ENCODE measurements at places on chromosomes 4 and X.
A peak's percentile ranks its signal among the peaks of the same experiment; 100 is the strongest.

GRCh38 chrX:46713672-46714490 lies 45.0 kb downstream of the SLC9A7 start:
- no peak for DNase-seq

GRCh38 chr4:32631831-32632230 lies 1911.7 kb downstream of the PCDH7 start:
- DNase-seq: no peak

DNA sequence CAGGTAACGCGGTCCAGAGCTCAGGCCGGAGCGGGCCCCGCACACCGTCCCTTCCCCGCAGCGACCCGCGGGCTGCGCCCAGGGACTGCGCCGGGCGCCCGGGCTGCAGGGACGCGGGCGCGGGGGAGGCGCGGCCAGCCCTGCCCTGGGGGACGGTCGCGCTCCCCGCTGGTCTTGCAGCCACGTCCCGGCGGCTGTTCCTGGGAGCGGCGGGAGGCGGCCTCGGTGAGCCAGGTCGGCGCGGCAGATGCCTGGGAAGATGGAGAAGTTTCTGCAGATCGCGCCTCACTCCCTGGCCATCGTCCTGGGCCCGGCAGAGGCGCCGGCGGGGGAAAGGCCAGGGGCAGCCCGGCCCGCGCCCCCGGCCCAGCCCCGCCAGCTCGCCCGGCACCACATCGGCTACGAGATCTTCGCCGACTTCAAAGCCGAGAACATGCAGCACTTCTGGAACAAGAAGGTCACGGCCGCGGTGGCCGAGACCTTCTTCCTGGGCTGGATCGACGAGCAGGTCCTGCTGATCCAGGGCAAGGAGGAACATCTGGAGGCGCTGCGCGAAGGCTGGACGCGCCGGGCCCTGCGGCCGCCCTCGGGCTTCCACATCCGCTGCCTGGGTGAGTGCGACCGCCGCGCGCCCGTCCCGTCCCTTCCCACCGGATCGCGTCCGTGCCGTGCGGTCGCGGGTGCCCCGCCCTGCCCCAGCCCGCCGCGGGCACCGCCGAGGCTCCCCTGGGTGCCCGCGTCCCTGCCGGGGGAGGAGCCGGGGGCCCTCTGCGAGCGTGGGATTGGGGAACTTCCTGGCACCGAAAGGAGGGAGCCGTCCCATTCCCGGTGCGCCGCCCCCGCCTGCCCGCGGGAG lies 107.4 kb upstream of the STOX2 start:
- DNase-seq: no peak

DNA sequence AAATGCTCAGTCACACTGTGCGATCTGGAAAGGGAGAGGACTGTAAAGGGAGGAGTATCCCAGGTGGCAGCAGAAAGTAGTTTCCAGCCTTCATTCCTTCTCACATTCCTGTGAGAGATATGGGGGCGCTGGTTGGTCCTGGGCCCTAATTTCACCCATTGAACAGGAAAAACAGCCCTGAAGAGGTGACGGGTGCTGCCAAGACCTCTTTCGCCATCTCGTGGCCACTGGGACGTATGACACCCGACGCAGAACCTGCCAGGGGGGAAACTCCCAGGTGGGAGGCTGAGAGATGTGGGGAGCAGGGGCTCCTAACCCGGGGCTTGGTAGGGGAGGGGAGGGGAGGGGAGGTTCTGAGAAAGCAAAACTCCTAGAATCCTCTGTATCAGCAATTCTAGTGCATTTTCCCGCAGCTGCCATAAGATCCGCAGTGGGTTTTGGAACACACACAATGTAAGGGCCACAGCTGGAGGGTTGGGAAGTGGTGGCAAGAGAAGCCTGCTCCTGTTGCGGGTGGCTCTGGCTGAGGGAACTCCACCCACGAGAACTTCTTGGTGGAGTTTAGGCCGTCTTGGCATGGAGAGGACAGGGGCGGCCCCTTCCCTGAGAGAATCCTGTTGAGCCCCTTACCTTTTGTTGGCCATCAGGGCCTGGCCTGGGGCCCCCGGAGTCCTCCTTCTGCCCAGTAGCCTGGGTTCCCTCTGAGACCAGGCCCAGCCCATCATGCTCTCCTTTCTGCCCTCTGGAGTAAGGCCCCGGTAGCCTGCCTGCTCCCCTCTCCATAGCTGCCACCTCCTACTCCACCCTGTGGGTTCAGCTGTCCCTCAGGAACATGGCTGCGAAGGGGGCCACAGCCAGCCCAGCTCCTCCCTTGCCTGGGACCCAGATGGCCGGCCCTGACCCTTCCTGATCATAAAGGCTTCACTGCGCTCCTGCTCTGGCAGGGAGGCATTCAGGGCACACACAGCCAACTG lies 134.1 kb downstream of the OR13H1 start:
- DNase-seq: peak; percentile 9

- DNase-seq: no peak
Observed at GRCh38 chr4:122930862-122931261, 8.5 kb upstream of the NUDT6 start.

DNA sequence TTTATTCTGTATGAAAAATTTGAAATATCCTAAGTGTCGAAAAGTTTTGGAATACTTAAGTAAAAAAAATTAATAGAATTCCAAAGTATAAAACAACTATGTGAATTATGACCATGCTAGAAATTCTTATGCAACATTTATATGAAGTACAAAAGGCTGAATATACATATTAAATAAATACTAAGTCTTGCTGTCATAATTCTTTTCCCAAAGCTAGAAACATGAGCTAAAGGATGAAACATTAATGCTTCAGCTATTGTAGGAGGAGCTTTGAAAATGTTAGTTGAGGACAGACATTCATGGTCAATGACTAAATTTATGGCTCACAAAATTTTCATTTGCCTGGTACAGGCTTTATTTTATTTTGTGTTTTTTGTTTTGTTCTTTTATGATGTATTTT lies 207.3 kb downstream of the GABRB1 start:
- DNase-seq: no peak

DNA sequence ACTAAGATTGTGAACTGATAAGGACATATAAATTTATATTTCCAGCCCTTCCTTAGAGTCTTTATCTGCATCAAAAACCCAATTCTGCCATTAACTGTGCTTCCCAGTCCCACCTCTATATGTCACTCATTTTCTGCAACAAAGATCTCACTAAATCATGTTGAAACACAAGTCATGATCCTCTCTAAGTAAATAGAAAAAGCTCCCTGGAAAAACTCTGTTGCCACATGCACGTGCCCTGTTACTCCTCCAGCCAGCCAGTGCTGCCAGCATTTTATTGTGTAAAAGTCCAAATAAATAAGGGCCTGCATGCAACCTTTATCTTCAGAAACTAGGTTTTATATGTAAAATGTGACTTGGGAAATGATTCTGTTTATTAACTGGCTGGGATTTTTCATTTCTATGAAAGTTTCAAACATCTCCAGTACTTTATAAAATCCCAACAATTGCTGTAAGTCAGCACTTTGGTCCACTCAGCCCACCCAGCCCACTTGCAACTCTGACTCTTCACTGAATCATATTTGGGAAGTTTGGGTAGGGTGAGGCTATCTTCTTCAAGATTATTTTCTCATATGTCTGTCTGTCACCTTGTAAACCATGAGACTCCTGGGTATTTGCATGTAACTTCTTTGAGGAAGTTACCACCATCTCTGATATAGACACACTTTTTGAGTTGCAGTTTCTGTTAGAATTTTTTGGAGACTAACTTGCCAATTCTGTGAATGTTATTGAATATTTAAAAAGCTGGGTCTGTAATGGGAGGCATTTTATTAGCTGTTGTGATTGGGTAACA lies 40.0 kb upstream of the SMARCA5 start:
- DNase-seq: no peak

GRCh38 chr4:13535118-13535517 lies 9.2 kb downstream of the NKX3-2 start:
- no peak for DNase-seq

- no peak for DNase-seq
Observed at GRCh38 chrX:2703991-2704369, 12.9 kb downstream of the CD99 start.

DNA sequence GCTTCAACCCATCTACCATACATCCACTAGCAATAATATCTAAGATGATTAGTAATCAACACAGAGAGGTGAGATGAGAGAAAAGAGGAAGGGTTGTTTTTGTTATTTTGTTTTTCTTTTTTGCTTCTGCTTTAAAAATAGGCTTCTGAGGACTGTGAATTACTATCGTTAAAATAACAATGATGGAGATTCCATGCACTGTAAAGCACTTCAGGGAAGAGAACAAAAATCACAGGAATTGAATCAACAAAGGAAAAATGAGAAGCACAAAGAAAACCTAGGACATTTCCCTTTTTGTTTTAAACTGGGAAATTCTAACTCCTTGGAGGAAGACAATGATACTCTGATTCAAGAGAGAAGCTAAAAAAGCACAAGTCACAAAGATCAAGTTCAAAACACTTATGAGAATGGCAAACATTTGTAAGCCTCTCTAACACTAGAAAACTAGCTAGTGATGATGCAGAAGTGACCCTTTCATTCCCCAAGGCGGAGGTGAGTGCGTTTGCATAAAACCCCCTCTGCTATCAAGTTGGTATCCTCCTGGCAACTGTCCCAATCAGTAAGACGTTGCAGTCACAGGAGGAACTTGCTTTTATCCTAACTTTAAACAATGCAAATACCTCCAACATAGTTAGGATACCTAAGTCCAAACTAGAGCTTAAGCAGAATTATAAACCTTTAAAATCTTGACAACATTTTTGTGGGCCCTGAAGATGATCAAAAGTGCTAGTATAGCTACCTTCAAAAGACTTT lies 308.5 kb downstream of the CAMK2D start:
- DNase-seq: no peak

Measured in effector memory CD8-positive, alpha-beta T cell (primary cell).